ENCODE measurements at places on chromosomes 6 and 20. TPM values are rescaled to one million over a fixed set of nuclear protein-coding genes. Genes with fewer than 3 reads are reported as not detected.

The MUC21 gene
- not detected for total RNA-seq

The OR2H2 gene
- under 0.01 TPM for total RNA-seq

The CRISP1 gene
- total RNA-seq = not detected

The MOG gene
- total RNA-seq = not detected

The NMBR gene
- not detected for total RNA-seq

The AIF1 gene
- total RNA-seq = 245 TPM

The BPIFB2 gene
- total RNA-seq = not detected

The KIAA0408 gene
- 1.0 TPM for total RNA-seq

The ME1 gene
- 1.3 TPM for total RNA-seq

The ENPP3 gene
- total RNA-seq = 0.73 TPM

The KCNQ2 gene
- under 0.01 TPM for total RNA-seq

The ZC2HC1B gene
- not detected for total RNA-seq

The BPI gene
- total RNA-seq = 5.5 TPM

The PTCRA gene
- total RNA-seq = 6.9 TPM

The GABRR1 gene
- 0.10 TPM for total RNA-seq

The BPIFB4 gene
- total RNA-seq = not detected

The SLC17A3 gene
- 0.31 TPM for total RNA-seq

The CST4 gene
- not detected for total RNA-seq

The TEAD3 gene
- total RNA-seq = not detected

The CCN5 gene
- not detected for total RNA-seq

The KCNK16 gene
- total RNA-seq = not detected

The CST5 gene
- total RNA-seq = not detected

The CPNE5 gene
- total RNA-seq = 6.9 TPM

The TFAP2D gene
- total RNA-seq = not detected

The POM121L2 gene
- total RNA-seq = not detected

The OXT gene
- total RNA-seq = not detected

The SAMD5 gene
- total RNA-seq = not detected

Data from mononuclear cell (primary cell).